Stimulated activated CD8-positive, alpha-beta memory T cell treated with anti-CD3 and anti-CD28 coated beads, Interleukin-4, amount 100 ng/mL, for 48 hours (primary cell): ENCODE measurements at places on chromosomes 12 and 14.

- DNase-seq, result no peak
Measured at GRCh38 chr12:127640181-127640886, 626.6 kb upstream of the TMEM132C start.

- DNase-seq, result no peak
Measured at GRCh38 chr14:74824997-74825396, 50.9 kb downstream of the PROX2 start.

- DNase-seq, result no peak
Measured at GRCh38 chr14:38850664-38851063, 252.4 kb downstream of the SEC23A start.

- DNase-seq, result no peak
Measured at GRCh38 chr14:51727526-51727925, 75.8 kb downstream of the FRMD6 start.

DNA sequence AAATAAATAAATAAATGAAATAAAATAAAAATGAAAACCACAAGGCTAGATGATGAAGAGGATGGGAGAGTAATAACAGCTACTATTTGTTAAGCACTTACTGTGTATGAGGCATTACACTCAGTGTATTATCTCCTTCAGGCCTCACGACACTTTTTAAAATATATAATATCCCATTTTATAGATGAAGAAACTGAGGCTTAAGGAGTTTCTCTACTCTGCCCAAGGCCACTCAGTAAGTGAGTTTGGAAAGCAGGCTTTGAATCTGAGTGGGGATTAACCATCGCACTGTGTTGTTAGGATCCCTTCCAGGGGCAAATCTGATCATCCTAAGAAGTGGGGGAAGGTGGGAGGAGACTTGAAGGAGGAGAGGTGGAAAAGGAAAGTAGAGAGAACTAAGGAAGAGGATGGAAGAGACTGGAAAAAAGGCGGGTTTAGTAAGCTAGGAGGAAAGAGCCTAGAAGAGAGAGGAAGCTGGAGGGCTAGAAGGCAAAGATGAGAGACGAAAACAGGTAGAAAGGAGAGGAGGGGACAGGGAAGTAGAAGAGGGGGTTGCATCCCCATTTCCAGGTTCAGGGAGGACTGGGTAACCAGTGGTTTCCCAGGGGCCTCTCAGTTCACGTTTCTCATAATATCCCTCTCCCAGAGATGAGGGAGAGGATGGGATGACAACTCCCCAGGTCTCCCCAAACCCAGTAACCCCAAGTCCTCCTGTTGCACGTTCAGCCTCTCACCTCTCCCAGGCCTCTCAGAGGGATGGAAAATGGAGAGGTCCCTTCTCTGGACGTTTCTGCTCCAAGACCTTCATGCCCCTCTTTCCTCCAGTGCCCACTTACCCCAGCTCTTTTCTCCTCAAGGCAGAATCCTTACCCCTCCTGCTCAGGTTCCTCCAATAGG lies 1.7 kb downstream of the STAT6 start:
- no peak for DNase-seq

DNA sequence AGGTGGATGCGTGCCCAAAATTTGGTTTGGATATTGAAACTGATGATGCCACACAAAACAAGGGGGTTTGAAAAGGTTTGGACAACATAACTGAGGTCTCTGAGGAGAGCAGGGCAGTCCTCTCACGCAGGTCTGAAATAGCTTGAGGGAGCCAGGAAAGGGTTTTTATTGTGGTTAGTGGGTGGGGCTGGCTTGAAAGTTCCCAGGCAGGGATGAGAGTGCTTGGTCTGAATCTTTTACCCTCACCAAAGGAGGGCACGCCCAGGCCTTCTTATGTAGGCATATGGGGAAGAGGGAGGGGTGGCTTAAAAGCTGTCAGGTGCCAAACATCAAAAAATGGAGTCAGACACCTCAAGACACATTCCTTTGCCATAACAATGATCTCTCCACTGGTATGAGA lies 493.1 kb upstream of the CCDC196 start:
- no peak for DNase-seq
